Stimulated activated CD4-positive, alpha-beta T cell treated with anti-CD3 and anti-CD28 coated beads, Interleukin-4, amount 100 ng/mL, for 4 hours (primary cell): ENCODE measurements at places on chromosomes 2 and 18.

DNA sequence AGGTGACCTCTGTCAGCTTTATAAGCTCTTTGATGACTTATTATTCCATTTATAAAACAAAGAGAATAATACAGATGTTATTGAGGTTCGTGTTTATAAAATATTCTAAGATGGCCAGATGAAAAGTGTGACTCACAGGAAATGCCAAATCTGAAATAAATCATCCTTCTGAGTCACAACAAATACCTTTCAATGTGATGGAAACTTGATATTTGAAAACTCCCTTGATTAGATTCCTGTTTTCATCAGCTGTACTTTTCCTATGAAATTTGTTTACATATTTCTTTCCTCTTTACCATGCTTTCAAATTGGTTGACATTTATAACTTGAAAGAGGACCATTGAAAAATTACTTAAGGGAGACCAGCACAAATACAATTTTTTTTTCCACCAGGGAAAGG, 30.6 kb upstream of the PPP1R1C start:
- no peak for DNase-seq

- DNase-seq: no peak
Measured at GRCh38 chr2:207077266-207077665, 88.5 kb downstream of the KLF7 start.

GRCh38 chr2:166163775-166164174, 36.0 kb upstream of the SCN1A start:
- DNase-seq: no peak

DNA sequence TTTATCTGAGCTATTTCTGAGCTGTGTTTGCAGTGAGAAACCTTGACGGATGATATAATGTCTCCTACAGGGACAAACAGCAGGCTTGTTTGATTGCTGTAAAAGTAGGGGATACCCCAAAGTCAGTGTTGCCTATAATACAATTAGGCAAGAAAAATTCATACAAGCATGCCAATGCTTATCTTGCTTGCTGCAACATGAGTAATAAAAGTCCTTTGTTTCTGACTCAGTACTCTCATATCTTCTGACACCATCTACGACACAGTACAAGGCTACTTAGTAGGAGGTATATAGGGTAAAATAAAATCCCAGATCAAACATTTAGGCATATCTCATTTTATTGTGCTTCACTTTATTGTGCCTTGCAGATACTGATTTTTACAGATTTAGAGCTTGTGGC, 33.0 kb downstream of the ERBB4 start:
- no peak for DNase-seq

- DNase-seq: no peak
Measured at GRCh38 chr2:38552259-38552658, 50.5 kb downstream of the HNRNPLL start.

GRCh38 chr2:127313406-127313805, 19.5 kb upstream of the ERCC3 start:
- DNase-seq: no peak

GRCh38 chr2:10256031-10256514, 46.6 kb upstream of the HPCAL1 start:
- DNase-seq: no peak

- DNase-seq: no peak
Measured at GRCh38 chr2:166651080-166651675, 157.1 kb upstream of the SCN7A start.

- DNase-seq: no peak
Measured at GRCh38 chr18:57220930-57221483, 74.1 kb downstream of the BOD1L2 start.

DNA sequence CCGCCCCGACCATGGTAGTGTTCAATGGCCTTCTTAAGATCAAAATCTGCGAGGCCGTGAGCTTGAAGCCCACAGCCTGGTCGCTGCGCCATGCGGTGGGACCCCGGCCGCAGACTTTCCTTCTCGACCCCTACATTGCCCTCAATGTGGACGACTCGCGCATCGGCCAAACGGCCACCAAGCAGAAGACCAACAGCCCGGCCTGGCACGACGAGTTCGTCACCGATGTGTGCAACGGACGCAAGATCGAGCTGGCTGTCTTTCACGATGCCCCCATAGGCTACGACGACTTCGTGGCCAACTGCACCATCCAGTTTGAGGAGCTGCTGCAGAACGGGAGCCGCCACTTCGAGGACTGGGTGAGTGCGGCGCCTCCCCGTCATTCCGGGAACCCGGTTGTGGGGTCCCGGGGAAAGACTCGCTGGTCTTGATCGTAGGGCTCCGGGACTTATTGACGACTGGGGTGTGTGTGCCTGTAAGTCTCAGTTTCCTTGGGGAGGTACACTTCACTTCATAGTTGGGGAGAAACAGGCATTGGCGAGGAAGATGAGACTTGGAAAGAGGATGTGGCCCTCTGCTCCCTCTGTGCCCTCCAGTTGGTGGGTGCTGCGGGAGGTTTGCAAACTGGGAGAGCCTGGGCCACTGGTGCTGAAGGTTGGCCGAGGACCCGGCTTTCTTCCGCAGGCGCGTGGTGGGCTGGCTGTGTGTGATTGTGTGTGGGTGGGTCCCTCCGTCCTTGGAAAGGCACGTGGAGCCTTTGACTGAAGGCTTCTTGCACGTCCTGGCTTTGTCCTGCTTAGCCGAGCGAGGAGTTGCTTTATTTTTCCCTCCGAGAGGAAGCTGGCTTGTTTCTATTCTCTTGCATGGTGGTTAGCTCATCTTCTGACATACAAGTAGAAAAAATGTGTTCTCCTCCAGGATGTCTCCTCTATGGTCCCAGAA, 886 bp downstream of the PRKCE start:
- DNase-seq: peak; percentile 12

DNA sequence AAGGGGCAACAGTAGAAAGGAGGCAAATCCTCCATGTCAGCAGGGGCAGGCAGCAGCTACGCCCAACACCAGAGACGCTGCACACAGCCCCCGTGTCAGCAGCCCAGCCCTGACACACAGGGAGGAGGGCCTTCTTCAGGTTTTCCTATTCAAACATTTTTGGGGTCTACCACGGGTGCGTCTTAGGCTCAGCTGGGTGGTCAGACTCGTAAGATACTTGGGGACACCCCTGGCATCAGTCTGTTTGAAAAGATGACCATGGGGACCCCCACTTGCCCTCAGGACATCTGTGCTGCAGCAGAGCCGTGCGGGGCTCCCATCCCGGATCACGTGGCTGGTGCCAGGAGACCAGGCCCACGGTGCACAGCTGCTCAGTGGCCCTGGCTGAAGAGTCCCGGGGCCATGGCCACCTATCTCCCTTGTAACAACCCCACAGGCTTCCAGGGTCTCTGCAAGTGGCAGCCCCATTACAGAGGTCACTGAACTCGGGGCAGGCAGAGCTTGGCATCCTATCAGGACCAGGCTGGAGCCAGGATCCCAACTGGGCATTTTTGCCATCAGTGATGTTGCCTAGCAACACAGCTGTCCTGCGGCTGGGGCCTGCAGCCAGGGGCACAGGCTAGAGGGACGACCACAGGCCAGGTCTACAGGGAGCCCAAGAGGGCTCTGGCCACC, 82.5 kb downstream of the EDAR start:
- no peak for DNase-seq

- DNase-seq: no peak
Measured at GRCh38 chr2:45919711-45920111, 268.2 kb downstream of the PRKCE start.

GRCh38 chr2:9830685-9831410, 12.4 kb upstream of the TAF1B start:
- no peak for DNase-seq

DNA sequence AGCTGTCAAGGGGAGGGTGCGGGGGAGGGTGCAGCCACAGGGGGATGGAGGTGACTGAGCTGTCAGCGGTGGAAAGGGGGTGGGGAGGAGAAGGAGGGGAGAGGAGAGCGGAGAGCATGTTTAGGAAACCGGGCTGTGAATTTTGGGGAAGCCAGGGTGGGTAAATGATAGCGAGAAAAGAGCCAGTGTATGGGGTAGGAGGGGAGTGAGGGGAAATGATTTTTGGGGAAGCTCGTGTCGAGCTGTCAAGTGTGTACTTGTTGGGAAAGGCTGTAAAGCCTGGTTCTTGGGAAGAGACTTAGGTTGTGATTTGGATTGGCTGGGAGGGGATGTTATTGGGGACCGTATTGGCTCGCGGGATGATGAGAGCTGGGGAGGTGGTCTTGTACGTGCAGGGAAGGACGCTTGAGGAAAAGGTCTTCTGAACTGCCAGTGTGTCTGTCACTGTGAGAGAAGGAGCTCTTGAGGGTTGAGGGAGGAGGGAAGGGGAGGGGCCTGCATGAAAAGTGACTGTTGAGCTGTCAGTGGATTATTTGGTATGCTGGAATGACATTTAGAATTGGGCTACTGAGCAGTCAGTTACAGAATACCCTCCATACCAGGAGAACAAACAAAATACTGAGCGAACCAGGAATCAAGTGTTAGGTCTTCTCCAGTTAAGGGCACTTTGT, 1.0 kb downstream of the UBR3 start:
- peak; percentile 46 for DNase-seq

DNA sequence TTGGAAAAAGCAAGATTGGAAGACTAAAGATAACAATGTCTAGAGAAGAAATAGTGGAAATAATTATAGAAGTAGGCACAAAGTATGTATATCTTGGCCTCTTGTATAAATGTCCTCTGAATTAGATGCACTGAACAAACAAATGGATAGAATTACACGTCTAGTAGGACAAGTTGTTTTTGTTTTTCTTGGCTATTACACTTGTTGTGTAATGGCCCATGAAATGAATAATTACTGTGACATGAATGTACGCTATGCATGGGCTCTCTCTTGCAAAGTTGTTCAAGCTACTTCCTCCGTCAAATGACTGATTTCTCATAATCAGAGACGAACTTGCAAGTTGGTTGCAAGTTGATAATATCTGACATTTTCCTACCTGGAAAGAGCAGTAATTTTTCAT, 126.2 kb downstream of the PDE1A start:
- no peak for DNase-seq

DNA sequence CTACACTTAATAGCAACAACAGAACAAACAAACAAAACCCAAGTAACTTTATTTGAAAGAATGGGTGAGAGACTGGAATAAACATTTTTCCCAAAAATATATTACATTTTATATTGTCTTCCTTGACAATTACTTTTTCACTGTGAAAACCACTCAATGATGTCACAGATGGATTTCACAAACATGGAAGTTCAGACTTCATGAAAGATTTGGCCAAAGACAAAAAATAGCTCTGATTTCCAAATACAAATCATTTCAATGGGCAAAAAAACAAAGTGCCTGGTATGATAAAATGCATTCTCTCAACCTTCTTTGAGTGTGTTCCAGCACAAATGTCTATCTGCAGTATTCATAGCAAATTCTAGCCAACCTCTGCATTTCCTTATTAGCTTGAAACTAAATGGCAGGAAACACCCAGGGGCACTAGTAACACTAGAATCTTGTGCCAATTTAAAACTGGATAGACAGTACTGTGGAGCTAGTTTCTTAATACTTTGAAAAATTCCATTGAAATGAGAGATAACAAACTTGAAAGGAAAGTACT, 28.5 kb upstream of the NAPG start:
- DNase-seq: no peak

GRCh38 chr2:239064253-239064652, 216.4 kb downstream of the TWIST2 start:
- DNase-seq: no peak

DNA sequence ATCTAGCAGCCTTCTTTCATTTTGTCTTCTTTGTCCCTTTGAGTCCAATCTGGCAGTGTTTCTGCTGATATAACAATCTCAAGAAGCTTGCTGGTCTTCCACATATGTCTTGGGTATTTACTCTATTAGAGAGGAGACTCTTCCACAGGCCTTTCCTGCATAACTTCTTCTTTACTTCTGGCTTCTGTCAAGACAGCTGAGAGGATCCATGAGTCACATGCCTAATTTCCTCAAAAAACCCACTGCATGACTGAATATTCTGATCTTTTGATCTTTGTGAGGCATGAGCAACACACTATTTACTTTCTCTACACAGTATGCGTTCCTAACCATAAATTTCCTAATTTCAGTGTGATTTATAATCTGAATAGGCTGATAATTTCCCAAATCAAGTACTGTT, 5.1 kb upstream of the DCC start:
- no peak for DNase-seq

DNA sequence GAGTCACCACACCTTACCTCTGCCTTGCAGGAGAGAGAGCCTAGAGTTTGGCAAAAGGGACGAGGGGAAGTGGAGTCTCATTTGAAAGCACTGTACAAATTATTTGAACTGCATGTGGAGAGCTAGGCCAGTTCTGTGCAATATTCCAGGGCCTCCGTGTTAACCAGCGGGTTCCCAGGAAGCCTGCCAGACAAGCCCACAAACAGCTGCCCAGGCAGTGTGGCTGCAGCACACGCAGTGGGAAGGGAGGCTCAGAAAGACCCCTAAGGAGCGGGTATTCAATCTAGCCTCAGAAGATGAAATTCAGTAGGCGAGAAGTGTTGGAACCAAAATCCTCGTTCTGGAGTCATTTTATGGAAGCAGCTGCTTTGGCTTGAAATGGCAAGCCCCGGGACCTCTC, 30.7 kb downstream of the CNGA3 start:
- DNase-seq: no peak

- DNase-seq: no peak
Measured at GRCh38 chr2:80894486-80894885, 589.9 kb upstream of the LRRTM1 start.

DNA sequence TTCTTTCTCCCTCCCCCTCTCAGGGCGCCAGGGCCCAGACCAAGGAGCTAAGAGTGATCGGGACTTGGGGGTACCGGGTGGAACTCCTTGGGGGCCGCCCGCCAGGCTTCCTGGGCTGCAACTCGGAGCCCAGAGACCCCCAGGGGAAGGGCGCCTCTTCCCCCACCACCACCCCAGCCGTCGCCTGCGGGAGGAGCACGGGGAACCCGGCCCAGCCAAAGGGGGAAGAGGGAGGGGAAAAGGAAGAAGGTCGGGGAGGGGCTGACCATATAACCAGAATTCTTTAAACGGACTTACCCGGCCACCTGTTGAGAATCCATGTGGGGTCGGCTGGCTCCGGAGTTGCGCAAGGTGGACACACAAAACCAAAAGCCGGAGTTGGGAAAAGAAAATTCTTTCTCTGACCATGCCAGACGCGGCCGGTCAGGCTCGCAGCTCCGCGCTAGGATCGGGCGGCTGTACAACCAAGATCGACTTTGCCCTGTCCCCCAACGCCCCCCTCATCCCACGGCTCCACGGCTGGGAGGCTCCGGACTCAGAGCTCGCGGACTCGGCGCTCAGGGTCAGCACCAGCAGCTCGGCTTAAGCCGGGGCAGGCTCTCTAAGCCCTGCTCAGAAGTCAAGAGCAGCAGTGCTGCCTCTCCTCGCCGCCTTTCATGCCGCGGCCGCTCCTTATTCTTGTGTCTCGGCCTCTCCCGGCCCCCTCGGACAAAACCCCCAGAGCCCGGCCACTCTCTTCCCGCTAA, 6.3 kb upstream of the SIX3 start:
- no peak for DNase-seq
